ENCODE measurements at places on chromosomes 2 and 18.
A peak's percentile ranks its signal among the peaks of the same experiment; 100 is the strongest.

DNA sequence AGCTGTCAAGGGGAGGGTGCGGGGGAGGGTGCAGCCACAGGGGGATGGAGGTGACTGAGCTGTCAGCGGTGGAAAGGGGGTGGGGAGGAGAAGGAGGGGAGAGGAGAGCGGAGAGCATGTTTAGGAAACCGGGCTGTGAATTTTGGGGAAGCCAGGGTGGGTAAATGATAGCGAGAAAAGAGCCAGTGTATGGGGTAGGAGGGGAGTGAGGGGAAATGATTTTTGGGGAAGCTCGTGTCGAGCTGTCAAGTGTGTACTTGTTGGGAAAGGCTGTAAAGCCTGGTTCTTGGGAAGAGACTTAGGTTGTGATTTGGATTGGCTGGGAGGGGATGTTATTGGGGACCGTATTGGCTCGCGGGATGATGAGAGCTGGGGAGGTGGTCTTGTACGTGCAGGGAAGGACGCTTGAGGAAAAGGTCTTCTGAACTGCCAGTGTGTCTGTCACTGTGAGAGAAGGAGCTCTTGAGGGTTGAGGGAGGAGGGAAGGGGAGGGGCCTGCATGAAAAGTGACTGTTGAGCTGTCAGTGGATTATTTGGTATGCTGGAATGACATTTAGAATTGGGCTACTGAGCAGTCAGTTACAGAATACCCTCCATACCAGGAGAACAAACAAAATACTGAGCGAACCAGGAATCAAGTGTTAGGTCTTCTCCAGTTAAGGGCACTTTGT, 1.0 kb downstream of the UBR3 start:
- no peaks in the 10 kb centered on the region for H3K27me3 ChIP-seq
- H3K36me3 ChIP-seq = peaks cover 3% of the 10 kb centered on the region
- DNase-seq = peak; percentile 64
- peak overlapping the region; percentile 89 for H3K4me3 ChIP-seq
- H3K27ac ChIP-seq = peak overlapping the region; percentile 61

DNA sequence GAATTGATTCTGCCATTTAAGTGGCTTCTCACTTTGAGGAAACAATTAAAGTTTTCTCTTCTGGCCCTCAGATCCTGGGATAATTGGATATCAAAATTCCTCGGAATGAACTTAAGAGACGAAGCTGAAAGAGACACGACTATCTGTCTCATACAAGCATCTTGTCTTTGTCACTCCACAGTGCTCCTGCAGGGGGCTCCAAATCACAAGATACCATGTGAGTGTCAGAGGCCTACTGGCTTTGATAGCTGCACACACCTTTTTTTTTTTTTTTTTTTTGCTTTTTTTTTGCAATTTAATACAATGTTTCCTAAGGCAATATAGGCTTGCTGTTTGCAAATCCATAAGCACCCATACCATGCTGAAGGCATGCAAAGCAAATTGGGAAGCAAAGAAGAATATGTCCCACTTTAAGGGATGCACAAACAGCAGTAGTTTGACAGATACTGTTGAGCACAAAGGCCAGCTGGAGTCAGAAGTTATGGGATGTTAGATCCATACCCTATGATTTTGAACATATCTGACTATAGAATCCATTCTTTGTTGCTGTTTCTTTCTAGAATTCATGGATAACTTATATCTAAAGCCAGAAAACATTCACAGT, 109.0 kb upstream of the CBLN2 start:
- H3K36me3 ChIP-seq = no peaks in the 10 kb centered on the region
- no peaks in the 10 kb centered on the region for H3K27me3 ChIP-seq
- H3K4me1 ChIP-seq = no peaks in the 10 kb centered on the region
- DNase-seq = peak; percentile 55
- no peak overlapping the region for H3K27ac ChIP-seq

DNA sequence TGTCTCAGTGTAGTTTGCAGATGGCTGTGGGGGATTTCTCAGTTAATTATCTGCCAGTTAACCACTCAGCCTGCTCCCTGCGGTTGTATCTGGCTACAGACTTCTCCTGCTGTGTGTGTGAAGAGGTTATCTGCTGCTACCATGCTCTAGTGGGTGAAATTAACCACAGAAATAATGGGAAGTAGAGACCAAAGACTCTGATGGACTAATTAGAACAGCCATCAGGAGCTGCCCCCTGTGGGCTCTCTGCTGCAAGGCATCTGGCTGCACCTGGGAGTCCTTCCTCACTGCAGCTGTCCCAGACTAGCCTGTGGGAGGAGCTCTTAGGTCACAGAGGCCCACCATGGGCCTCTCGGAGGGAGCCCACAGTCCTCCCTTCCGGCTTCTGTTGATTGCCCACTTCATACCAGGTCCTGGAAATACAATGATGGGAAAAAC, 66.6 kb downstream of the CTIF start:
- H3K27ac ChIP-seq = no peak overlapping the region
- H3K4me1 ChIP-seq = no peaks in the 10 kb centered on the region
- DNase-seq = no peak
- H3K27me3 ChIP-seq = no peaks in the 10 kb centered on the region
- H3K36me3 ChIP-seq = no peaks in the 10 kb centered on the region

DNA sequence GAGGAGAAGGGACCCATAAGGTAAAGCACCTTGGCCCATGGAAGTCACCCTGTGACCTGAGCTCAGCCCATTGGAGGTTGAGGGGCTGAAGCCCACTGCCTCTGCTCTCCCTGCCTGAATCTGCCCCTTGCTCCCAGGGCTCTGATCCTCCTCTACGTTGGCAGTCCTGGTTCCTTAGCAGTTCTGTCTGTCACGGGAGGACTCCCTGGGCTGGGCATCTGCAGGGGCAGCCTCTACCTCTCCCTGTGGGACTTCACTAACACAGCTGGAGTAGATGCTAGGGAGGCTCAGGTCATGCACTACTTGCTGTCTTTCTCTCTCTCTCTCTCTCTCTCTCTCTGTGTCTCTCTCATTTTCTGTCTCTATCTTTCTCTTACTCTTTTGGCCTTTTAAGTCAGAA, 8.7 kb downstream of the GYPC start:
- no peaks in the 10 kb centered on the region for H3K27me3 ChIP-seq
- peak overlapping the region; percentile 93 for H3K27ac ChIP-seq
- H3K4me3 ChIP-seq = no peak overlapping the region

- no peaks in the 10 kb centered on the region for H3K27me3 ChIP-seq
- DNase-seq = no peak
These were observed 27.6 kb upstream of the MYO1B start for GRCh38 chr2:191217580-191217979.

- H3K36me3 ChIP-seq = peaks cover 2% of the 10 kb centered on the region
- H3K27me3 ChIP-seq = no peaks in the 10 kb centered on the region
- no peak overlapping the region for H3K4me3 ChIP-seq
- peaks cover 6% of the 10 kb centered on the region for H3K4me1 ChIP-seq
These were observed 52.4 kb upstream of the AGPS start for GRCh38 chr2:177340158-177340557.

All from activated CD4-positive, alpha-beta memory T cell treated with anti-CD3 and anti-CD28 coated beads for 36 hours (primary cell).